ENCODE measurements at places on chromosomes 3 and 15. TPM values are rescaled to one million over a fixed set of nuclear protein-coding genes. Genes with fewer than 3 reads are reported as not detected.

DNA sequence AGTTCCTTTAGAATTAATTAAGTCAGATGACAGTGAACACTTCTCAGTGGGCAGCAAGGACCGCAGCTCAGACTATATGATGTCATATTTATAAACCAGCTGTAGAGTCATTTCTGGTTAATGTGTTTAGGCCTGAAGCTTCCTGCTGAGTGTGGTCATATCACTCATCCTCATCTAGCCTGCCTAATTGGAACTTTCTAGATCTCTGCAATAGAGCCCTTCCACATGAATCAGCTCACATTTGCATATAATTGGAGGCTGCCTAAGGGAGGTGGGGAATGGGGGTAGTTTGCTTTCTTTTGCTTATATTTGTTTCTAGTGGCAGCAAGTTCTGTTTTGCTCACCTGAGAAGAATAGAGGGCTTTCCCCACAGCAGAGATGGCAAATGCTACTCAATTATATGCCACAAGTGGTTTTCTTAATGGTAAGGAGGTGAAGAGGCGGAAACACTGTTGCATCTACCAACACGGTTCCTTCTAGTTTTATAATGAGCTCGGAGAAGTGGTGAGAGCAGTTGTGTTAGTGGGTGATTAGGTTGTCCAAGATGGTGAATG is 148.1 kb downstream of the KLHL25 start:
- no peak for DNase-seq

DNA sequence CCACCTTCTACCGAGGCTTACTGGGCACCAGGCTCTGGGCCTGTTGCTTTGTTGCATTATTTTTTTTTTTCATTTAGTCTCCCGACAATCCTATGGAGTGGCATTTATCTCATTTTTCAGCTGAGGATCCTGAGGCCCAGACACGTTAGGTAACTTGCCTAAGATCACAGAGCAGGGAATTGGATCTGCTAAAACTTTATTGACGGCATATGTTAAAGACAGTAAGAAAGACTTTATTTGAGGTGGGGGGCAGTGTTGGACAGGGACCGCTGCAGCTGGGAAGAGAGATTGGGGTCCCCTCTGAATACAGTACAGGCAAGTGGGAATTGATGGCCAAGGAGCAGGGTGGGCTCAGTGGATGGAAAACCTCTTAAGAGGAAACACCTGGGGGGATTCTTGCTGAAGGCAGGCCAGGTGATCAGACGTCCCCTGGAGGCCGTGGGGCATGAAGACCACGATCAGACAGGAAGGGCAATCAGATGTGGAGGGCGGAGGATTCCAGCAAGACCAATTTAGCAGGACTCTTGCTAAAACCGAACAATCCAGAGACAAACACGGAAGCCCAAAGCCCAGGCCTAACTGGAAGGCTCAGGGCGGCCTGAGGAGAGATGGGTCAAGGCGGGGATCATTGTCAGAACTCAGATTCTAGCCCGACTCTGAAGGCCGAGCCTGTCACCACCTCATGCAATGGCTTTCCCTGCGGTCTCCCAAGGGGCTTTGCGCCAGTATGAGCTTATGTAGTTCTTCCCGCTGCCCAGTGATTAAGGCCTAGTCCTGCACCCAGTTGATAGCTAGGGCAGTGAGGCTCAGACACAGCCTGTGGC is 53.7 kb downstream of the RGMA start:
- DNase-seq, result no peak

DNA sequence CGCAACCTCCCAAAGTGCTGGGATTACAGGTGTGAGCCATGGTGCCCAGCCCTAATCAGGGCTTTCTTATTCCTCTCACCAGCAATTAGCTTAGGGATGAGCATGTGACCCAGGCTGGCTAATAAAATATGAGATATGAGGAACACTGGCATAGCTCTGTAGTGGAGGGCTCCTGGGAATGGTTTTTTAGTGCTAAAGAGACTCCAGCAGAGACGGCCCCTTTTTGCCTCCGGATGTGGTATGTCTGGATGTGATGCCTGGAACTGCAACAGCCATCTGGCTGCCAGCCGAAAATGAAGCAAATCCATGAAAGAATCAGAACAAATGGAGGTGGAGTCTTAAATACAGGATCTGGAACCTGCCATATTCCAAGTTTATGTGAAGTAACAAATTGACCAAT is 69.1 kb upstream of the MAGI1 start:
- no peak for DNase-seq

DNA sequence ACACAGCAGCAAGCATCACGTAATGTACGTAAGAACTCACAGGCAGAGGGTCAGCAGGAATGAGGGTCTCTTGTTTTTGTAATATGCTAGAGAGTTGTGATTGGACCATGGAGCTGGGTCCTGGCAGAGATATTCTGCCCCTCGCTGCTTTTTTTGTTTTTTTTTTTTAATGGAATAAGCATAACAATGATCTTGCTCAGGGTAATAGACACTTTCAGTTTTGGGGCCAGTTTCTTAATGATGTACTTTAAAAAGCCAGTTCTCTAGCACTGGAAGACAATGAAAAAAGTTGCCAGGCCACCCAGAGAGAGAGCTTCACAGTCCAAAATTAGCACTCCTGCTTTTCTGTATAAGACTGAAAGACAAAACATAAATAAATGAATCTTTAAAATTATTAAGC is 29.0 kb upstream of the PLSCR4 start:
- no peak for DNase-seq

Gene PYGO1
- total RNA-seq, result 0.28 TPM

DNA sequence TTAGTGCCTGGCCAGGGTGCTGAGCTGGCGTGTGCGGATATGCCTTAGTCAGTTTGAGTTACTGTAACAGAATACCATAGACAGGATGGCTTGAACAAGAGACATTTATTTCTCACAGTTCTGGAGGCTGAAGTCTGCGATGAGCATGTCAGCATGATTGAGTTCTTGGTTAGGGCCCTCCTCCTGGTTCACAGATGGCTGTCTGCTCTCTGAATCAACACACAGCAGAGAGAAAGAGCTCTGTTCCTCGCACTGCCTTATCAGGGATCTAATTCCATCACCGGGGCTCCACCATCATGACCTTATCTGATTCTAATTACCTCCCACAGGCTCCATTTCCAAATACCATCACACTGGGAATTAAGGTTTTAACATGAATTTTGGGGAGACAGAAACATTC is 386.6 kb upstream of the DPH6 start:
- DNase-seq, result no peak

Gene SPINK8
- not detected for total RNA-seq

Gene THUMPD3
- 33.4 TPM for total RNA-seq

DNA sequence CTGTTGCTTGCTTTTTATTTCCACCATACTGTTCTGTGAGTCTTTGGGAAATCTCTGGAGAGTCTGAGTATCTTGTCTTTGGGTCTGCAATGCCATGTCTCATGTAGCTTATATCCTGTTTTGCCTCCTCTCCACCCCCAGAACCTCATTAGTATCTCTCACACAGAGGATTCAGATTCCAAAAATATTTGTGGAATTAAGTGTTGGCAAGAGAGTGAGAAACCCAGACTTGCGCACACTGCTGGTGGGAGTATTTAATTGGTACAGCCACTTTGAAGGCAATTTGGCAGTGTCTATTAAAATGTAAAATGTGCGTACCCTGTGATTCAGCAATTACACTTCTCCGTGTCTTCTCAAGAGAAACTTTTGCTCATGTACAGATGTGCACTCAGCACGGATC is 68.6 kb downstream of the ZNF621 start:
- DNase-seq, result no peak

Gene PLA2G4E
- not detected for total RNA-seq

GRCh38 chr15:50210462-50211157 is 28.6 kb downstream of the SLC27A2 start:
- DNase-seq, result no peak

DNA sequence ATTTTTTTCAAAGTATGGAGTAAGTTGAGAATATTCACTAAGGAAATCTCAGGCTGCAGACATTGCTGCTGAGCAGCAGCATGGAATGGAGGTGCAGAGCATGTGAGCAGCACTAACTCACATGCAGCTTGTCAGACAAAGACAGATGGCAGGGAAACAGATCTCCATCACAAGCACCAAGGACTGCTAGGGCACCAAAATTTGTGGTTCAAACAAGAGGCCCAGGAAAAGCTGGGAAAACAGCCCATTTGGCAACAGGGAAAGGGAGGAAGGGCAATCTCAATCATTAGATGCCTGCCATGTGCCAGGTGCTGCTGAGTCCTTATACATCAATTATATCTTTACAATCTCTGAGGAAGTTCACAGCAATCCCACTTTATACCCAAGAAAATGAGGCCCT is 47.2 kb upstream of the EIF1B start:
- no peak for DNase-seq

- DNase-seq, result no peak
These were observed 528.9 kb downstream of the IGSF11 start for GRCh38 chr3:118505784-118506183.

DNA sequence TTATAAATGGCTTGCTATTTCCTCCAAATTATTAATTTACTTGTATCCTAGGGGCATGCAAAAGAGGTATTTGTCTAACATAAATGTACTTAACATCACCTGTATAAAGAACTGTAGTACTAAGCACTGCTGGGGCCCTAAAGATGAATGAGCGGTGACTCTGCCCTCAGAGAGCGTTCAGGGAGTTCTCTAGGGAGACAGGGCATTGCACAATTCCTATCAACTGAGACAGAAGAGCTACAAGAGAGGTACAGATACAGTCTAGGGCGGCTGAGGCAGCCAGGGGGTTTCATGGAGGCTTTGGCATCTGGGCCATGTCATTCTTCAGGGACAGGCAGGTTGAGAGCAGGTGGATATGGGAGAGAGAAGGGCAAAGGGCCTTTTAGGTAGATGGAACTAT is 39.9 kb upstream of the PARL start:
- DNase-seq, result no peak

GRCh38 chr3:56356808-56357207 is 111.5 kb downstream of the ERC2 start:
- DNase-seq, result no peak

Gene PSTPIP1
- 1.0 TPM for total RNA-seq

DNA sequence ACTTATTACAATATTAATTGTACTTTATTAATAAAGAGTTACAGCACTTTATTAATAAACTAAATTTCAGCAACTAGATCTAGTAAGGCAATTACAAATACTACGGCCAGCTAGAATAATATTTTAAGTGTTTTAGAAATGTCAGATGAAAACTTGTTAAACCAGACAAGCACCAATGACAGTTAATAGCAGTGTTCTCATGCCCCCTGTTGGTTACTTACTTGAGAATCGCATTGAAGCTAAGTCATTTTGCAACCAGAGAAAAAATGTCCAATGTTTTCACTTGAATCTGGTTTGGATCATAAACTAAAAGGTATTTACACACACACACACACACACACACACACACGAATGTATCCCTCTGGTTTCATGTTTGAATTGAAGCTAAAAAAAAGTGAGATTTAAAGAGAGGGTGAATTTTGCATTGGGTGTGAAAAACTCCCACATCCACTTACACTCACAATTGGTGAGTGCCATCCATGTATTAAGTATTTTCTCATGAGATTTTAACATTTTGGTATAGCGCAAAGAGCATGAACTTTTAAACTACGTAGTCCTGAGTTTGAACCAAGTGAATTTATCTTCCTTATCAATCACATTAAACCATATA is 347.7 kb downstream of the ZBBX start:
- no peak for DNase-seq

DNA sequence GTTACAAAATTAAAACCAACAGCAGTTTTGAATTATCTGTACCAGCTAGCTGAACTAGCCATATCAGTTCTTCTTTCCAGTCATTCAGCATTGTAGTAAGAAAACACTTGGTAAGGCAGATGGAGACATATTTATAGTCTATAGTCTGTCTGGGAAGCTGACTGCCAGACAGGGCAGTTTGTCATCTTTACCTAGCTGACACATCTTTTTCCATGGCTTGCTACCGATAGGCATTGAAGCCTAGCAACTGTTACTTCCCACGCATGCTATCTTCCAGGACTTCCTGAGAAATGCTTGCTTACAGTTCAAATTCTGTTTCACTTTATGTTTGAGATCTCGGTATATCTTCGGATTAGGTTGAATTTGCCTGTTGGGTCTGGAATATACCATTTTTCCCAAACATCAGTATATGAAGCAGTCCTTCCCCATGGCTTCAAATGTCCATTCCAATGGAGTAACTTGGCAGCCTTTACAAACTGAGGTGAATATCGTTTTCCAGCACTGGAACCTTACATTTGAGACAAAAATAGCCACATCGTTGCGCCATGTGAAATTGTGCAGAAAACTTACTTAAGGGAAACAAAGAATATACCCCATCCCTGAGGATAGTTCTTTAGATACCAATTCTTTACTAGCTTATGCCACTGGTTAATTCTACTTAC is 8.8 kb downstream of the GNL3 start:
- no peak for DNase-seq

- DNase-seq, result no peak
These were observed 105.6 kb upstream of the ROPN1 start for GRCh38 chr3:124097362-124098131.

- DNase-seq, result no peak
These were observed 722.0 kb downstream of the NR2F2 start for GRCh38 chr15:97052513-97052912.

GRCh38 chr3:157117875-157118654 is 41.9 kb downstream of the CCNL1 start:
- DNase-seq, result no peak

Gene SLC24A5
- total RNA-seq, result not detected

Gene IQCF5
- total RNA-seq, result not detected

Gene COL6A5
- total RNA-seq, result not detected

- no peak for DNase-seq
These were observed 93.7 kb downstream of the TMEM266 start for GRCh38 chr15:76153241-76154197.

DNA sequence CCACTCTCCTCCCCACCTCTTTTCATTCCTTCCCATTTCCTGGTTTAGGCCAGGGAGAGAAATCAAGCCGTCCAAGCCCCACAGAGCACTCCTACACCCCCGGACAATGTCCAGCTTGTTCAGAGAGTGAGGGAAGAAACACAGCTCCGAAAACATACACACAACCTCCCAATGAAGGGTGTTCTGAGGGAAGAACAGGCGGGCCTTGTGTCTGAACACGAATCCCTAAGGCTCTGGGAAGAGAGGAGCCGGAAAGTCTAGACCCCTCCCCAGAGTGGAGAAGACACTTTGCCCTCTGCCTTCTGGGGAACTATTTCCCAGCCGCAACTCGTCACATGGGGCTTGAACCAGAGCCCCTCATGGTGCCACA is 30.5 kb downstream of the ACAN start:
- no peak for DNase-seq

Gene SPATA12
- 0.04 TPM for total RNA-seq

DNA sequence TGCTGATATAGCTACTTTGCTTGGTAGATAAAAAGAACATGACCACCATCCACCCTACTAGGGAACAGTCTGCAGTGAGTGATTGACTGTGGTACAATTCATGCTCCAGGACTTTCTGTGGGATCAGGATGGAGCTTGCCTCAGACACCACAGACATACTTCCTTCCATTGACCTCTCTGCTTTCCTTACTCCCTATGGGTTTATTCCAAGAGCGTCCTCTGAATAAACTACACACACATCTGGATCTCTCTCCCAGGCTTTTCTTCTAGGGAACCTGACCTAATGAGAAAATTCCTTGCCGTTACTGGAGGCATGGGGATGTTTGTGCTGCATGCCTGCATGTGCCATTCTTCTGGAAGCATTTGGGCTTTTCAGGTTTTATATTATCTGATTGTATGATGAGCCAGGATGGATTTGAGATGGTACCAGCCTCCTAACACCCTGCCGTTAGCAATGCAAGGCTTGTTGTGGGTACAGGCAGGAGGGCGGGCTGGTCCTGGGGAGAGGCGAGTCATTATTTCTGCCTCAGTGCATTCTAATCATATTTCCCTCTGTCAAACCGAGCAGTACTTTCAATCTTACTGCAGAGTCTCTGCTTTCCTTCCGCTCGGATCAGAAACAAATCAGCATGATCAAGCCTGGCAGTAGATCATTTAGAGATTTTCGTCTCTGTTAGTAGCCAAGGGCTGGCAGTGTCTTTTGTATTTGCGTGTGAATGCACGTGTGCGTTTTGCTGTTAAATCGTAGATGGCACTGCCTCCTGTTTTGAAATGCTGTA is 279.2 kb downstream of the PDCD6IP start:
- no peak for DNase-seq
